ENCODE measurements at places on chromosomes 7 and 10.

GRCh38 chr7:113412410-113412809 is 294.1 kb upstream of the SMIM30 start:
- no peak for DNase-seq

DNA sequence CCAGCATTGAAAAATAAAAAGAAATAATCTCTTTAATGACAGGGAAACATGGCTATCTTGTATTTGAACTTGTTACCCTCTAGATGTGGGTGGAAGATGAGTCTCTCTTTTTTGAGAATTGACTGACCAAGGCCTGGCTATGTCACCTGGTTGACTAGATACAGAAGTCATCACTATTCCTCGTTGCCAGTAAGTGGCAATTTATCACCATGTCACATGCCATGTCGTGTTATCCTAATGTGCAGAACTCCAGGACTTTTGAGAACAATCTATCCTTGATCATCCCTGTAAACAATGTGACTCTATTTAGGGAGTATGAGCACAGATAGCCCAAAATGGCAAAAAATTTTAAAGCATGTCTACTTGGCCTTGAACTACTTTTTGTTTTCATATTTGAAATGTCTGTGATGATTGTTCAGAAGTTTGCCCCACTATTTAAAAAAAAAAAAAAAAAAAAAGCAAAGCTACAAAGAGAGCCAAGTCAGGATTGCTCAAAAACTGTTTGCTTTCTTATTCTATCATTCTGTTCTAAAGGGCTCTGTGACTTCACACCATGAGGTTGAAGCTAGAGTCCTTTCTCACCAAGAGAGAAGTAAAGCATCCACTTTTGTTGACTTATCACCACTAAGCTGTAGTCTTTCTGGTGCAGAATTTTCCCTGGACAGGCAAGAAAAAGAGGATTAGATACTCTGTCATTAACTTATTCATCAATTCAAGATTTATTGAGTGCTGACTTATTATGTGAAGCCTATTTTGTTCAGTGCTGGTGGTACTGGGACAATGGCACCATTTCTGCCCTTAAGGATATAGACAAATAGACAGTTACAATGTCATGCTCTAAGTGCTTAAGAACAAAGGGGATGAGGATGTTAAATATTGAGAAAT is 10.4 kb upstream of the WIPF3 start:
- no peak for DNase-seq

GRCh38 chr10:2949948-2950354 is 117.4 kb upstream of the PFKP start:
- DNase-seq = peak; percentile 9

- no peak for DNase-seq
Measured at GRCh38 chr10:73877533-73878160, 3.3 kb upstream of the CAMK2G start.

DNA sequence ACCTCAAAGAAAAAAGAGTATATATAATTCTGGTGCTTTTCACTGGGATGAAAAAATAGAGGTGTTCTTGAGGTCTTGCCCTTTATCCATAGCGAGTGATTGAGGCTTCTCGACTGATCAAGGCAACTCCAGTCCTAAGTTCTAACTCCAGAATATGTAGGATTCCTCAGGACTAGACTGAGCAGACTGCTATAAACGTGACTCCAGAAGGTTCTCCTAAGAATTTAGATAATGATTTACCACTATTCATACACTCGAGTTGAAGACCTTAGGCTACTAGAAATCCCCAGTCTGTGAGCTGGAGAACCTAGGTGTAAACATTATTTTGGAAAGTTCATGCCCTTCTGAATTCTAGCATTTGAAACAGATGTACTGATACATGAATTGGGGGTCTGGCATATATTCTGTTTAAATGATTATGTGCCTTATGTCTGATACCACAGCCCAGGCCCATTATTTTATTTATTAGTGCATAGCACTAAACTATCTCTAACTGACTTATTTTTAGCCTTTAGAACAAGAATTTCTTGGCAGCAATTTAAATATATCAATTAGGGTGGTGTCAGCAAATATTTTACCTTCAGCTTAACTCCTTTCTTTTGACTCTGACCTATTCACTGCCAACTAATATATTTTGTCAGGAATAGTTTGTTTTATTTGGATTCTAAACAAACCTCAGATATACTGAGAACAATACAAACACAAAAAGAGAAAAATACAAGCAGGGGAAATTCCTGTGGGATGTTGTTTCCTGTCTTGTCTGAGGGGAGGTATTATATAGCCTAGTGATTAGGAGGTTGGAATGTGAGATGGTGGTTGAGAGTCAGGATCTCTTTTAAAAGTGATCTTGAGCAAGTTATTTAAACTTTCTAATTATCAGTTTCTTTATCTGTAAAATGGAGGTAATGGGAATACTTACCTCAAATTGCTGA is 75.8 kb downstream of the PODXL start:
- no peak for DNase-seq

GRCh38 chr7:131244259-131244852 is 83.3 kb upstream of the MKLN1 start:
- no peak for DNase-seq

DNA sequence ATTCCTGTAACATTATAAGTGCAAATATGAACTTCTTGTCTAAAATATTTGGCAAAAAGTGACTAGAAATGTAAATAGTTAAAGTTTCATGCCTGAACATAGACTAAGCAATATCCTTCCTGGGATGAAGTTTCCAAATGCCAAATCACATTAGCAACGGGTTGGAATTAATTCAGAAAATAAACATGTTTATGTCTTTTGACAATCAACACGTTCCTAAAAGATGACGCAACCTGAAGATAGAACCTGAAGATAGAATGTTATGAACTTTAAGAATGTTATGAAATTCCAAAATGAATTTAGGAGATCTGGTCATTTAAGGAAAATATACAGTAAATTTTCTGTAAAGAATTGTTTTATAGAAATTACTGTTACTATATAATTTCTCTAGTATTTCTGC is 9.2 kb downstream of the LAMB4 start:
- DNase-seq = no peak

- DNase-seq = no peak
Measured at GRCh38 chr7:44750921-44751571, 2.4 kb downstream of the ZMIZ2 start.

DNA sequence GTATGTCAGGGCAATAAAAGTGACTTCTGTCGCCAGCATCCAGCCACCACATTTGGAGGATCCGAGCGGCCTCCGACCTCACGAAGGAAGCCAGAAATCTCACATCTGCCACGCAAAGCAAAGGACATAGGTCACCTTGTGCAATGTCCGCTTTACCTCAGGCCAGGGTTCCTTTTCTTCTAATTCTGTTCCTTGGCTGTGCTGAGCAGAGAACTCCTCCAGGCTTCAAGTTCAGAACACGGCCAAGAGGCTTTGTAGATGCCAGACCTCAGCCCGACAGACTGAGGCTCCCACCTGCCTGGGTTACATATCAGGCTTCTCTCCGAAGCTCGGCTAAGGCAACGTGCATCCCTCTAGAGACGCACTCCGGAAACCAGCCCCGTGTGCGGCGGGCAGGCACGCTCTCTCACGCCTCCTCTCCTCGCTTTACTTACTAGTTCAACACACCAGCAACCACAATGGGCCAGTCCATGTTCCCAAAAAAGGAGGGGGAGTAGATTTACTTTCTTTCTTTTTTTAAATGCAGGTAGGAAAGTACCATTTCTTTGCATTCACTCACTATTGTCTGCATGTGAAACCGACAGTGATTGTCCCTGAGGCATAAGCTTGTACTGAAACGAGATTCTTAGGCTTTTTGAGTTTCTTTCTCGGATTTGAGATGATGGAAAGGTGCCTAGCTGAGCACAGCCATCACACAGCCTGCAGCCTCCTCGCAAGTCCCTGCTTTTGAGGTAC is 122.4 kb upstream of the AFAP1L2 start:
- DNase-seq = peak; percentile 80

- DNase-seq = no peak
Measured at GRCh38 chr7:85224171-85224570, 37.3 kb upstream of the SEMA3D start.

DNA sequence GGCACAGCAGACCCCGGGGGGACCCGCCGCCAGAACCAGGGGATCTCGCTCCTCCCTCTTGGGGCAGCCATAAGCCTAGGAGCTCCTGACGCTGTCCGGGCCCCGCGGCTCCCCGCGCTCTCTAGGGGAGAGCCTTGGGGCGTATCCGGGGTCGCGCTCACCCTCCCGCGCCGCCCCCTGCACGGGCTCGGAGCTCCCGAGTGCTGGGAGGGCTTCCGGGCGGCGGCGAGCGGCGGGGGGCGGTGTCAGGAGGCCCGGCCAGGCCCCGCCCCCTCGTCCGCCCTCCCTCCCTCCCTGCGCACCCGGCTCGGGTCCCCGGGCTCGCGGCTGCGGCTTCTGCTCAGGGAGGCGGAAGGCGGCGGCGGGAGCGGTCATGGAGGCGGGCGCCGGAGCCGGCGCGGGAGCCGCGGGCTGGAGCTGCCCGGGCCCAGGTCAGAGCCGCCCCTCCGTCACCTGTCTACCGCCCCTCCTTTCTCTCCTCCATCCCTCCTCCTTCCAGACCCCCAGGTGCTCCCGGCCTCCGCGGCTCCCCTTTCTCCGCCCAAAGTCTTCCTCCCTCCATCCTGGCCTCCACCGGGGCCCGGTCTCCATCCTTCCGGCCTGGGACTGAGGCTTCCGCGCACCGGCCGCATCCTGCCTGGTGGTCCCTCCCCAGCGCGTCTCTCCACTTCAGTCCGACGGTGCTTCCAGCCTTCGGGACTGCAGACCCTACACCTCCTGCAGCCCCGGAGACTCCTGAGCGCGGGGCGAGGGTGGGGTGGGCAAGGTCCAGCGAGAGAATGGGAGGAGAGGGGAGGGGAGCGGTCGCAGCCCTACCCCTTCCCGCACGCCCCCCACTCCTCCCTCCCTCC is at the start of gene CCDC136:
TSS of gene CCDC136 (plus strand) at position 848 of the 851 bp plus-strand sequence. CDS start 444 bp downstream, outside the sequence.
- peak; percentile 82 for DNase-seq

DNA sequence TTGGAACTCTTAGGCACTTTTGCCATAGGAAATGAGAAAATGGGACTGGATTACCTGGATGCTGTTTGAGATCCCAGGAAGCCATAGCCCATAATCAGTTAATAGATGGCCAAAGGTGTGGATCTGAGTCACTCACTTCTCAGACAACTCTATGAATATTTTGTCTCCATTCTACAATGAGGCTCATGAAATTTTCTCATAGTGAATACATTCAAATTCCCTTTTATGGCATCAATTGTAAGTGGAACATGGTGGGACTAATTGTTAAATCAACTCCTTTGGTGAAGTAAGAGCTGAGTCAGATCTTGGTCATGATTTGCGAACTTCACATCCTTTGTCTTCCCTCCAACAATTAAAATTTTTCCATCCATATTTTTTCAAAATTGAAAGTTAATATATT is 222.1 kb downstream of the ARL4A start:
- no peak for DNase-seq

DNA sequence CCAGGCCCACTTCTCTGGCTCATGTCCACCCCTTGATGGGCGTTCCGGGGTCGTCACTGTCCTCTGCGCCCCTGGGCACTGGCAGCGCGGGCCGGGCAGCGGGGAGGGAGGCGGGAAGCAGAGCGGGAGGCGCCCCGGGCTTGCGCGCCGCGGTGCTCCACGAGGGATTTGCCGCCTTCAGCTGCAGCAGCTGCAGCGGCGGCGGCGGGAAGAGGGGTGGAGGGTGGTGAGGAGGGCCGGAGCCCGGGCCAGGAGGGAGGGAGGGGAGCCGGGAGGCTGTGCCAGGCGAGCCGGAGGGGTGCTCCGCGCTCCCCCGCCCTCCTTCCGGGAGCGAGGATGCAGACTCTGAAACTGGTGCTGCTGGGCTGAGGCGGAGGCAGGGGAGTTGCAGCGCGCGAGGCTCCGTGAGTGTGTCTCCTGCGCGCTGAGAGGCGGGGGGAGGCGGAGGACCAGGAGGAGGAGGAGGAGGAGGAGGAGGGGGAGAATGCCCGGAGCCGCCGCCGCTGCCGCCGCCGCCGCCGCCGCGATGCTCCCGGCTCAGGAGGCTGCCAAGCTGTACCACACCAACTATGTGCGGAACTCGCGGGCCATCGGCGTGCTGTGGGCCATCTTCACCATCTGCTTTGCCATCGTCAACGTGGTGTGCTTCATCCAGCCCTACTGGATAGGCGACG is at the start of gene LHFPL3:
TSS of gene LHFPL3 (plus strand) at position 308 of the 674 bp plus-strand sequence.
- DNase-seq = no peak

GRCh38 chr7:1513657-1514095 is 9.5 kb upstream of the INTS1 start:
- DNase-seq = no peak

DNA sequence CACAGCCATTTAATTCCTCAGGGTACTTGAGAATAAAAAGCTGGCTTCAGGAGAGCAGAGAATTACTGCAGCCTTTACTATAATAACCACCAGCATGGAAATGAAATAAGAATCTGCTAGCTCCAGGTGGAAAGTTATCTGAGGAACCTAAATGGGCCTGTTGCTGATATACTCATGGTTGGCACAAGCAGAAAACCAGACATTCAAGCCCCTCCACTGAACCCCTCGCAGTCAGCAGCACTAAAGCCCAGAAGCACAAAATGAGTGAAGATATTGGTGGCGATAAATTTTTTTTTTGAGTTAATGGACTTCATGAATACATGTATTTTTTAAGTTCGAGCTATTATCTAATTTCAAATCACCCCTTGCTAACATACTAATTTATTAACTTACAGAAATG is 303.9 kb upstream of the NRP1 start:
- DNase-seq = no peak

Measured in GM18507 (cell line).